ENCODE measurements at places on chromosomes 7 and 10.

DNA sequence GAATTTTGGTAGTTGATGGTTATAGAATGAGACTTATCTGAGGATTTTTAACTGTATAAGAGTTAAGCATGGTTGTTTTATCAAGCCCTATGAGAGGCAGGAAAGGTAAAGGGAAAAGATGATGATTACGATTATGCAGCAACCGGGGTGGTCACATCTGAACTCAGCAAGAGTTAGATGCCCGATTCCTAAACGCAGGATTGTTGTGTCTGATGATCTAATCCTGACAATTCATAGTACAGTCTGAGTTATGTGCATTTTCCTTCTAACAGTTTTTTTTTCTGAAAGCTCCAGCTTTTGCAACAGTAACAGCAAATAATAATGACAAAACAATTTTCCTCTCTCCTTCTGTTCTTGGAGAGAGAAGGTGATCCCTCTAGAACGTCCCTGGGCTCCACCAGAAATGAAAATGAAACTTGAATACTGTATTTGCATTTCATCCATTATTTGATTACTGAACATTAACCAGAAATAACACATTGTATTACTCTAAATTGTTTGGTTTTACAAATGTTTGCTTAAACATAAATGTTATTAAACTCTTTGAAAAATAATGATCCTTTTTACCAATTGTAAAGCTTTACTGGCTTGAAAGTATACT is 176.5 kb upstream of the CCDC6 start:
- no peak for DNase-seq

DNA sequence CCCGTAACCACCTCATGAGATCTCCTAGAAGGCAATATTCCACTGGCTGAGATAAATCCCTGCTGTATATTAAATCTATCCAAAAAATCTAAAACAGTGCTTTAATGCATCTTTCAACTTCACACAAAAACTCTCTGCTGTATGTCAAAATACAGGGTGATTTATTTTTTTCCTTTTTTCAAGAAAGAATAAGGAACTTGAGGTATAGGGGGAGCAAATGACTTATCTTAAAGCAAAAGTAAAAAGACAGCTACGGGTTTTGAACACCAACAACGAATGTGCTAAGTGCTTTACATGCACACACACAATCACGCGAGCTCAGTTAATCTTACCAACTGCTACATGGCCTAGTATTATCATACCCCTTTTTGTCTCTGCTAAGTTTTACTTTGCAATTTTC is 168.9 kb upstream of the PHF14 start:
- DNase-seq, result no peak

DNA sequence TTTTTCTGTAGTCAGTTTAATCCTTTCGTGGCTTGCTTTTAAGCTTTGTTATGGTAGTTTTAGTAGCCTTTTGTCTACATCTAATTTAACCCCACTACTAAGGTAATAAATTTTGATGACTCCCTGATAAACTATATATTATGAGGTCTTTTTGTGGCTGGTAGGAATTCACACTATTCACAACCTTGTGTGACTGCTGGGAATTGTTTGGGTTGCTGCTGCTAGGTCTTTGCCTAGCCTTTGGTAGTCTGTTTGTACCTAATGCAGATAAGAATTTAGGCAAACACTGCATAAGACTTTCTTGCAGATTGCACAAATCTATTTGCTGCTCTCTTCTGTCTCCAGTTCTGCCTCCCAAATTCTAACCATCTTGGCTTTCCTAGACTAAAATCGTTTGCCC is 58.3 kb downstream of the SHOC2 start:
- no peak for DNase-seq

GRCh38 chr7:8605221-8605620 is 171.8 kb downstream of the NXPH1 start:
- DNase-seq, result no peak

- DNase-seq, result no peak
Measured at GRCh38 chr10:29840516-29841276, 205.9 kb upstream of the SVIL start.

GRCh38 chr10:61271127-61271780 is 181.9 kb downstream of the TMEM26 start:
- peak; percentile 41 for DNase-seq

DNA sequence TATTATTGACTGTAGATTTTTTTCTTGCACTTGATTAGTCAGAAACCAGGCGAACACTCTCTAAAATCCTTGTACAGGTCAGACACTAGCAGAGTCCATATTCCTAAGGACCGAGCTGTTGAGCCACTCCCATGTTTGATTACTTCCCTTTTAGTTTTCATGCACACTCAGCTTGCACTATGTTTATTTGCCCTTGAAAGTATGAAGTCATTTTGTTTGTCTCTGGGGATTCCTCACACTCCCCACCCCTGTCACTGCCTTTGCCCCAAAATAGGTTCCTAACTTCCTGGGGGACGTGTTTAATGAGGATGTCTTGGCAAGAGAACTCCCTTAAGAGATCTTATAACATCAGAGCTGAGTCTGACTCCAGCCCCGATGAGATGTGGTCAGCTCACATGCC is 182.1 kb downstream of the EVX1 start:
- DNase-seq, result no peak

DNA sequence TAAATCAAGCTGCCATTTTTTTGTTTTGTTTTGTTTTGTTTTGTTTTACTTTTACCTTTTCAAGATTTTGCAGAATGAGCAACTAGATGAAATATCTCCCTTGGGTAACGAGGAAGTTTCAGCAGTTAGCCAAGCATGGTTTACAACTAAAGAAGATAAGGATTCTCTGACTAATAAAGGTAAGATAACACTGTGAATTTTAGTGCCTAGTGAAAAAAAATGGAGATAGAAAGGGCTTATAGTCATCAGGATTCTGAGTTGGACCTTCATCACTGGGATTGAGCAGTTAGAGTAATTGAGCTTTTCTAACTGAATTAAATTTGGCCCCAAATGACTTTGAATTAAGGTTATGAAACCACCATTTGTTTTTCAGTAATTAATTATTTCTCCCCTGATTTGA is 21.2 kb downstream of the DMTF1 start:
- DNase-seq, result no peak

- peak; percentile 28 for DNase-seq
Measured at GRCh38 chr7:45689011-45689796, 115.0 kb downstream of the ADCY1 start.

- no peak for DNase-seq
Measured at GRCh38 chr10:93154531-93154930, 80.8 kb downstream of the CYP26A1 start.

DNA sequence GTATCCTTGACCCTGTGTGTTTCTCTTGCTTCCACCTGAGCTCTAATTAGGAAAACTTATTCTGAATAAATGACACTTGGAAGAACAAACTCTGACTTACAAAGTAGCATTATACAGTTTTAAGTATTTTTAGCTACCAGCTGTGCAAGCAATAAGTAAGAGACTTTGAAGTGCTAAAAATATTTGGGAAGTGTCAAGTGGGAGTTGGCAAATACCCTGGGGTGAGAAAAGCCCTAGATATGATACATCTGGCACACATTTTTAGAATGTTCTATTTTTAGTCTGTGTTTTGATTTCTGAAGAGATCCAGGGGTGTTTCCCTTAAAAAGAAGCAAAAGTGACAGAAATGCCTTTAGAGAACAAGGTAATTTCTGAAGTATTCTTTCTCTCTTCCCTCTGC is 132.7 kb upstream of the TEX47 start:
- DNase-seq, result no peak

DNA sequence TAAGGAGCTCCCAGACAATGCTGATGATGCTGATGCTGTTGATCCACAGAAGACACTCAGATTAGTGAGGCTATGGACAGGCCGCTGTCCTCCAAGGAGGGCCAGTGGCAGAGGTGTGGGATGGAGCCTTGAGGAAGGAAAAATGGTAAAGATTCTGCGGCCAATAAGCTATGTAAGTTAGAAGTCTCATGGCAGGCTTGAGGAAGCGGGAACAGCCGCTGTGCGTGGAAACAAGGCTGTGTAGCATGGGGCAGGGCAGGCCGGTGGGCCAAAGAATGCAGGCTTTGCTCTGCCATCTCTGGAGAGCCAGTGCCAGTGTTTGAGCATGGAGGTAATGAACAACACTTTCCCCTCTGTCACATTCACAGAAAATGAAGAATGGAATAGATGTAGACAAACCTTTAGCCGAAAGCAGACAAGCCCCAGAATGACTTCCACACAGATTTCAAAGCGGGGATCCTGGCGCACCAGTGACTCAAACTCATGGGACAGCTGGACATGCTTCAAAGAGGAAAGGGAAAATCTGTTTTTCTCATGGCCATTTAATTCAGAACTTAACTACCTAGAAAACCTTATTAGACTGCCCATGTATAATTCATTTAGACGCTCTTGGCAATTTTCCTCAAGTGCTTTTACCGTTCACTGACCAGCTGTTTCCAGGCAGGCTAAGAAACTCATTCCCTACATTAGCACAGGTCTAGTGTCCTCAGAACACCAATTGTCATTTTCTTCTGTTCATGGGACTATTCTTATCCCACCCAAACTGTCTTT is 16.9 kb upstream of the FIGNL1 start:
- DNase-seq, result no peak

DNA sequence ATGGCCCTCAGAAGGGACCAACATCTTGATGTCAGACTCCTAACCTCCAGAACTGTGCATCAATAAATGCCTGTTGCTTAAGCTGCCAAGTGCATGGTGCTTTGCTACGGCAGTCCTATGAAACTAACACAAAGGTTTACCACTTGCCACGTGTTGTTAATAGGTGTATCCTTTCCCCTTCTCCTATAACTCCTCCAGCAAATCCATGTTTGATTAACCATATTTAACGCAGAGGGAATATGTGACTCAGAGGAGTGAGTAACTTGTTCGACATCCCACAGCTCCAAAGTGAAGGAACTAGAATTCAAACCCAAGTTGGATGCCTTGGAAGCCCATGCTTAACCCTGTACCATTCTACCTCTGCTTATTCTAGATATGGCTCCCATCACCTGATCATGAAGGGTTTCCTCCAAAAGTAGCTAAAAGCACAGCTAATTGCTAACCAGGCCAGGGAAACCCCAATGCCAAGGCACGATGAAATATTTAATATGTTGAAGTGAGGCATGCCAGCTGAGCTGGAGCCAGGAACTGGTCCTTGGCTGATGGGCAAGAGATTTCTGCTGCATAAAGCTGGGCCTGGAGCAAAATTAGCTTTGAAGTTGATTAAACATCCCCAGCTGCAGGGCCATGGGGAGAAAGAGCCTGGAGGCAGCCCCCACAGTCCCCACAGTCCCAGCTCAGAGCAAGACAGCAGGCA is 131.9 kb downstream of the C10orf90 start:
- DNase-seq, result no peak

DNA sequence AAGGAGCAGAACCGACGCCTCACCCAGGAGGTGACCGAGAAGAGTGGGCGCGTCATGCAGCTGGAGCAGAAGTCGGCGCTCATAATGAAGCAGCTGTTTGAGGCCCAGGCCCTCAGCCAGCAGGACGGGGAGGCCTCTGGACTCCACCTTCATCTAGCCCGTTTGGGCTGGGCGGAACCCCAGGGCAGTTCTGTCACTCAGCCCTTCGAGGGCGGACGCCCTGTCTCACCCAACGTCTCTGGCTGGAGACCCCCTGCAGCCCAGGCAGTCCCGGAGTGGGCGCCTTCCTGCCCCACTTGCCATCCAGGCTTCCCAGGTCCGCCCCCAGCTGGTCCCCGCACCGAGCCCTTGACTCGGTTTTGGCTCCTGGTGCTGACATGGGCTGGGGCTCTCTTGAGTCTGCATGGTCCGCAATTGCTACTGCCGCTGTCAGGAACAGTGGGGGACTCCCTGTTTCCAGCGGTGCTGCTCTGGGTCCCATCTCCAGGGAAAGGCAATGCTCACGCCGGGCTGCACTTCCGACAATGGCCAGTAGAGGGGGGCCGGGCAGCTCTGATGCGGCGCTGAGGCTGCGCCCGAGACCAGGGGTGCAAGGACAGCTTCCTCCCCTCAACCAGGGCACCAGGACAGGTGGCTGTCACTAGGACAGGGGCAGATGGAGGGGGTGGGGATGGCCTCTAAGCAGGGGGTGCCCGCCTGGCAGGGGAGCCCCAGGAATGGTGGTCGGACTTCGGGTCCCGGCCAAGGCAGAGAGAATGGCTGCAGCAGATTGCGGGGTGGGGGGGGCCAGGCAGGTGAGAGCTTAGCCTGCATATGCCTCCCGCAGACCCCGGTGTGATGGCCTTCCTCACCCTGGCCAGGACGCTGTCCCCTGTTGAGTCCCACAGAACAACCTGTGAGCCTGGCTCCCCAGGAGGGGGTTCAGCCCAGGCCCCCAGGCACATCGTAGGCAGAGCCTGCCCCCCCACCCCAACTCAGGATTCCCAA is 71.2 kb upstream of the KCTD7 start:
- DNase-seq, result no peak

- no peak for DNase-seq
Measured at GRCh38 chr7:66698652-66699205, 41.8 kb upstream of the RABGEF1 start.

GRCh38 chr7:102967798-102968197 is 55.0 kb downstream of the LRRC17 start:
- DNase-seq, result no peak

- DNase-seq, result no peak
Measured at GRCh38 chr7:79749856-79750255, 296.4 kb upstream of the MAGI2 start.

DNA sequence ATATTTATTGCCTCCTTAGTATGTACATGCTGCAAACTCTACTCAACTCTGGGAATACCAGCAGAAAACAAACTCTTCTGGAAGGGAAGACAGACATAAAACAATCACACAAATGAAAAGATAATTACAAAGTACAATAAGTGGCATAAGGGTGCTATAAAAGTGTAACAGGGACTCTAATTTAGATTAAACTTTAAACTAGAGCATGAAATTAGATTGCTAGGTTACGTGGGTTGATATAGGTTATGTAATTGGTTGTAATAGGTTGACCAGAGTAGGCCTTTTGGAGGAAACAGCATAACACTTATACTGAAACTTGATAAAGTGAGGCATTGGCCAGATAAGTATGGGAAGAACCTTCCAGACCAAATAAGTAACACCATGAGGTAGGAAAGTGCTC is 26.2 kb upstream of the DKK1 start:
- no peak for DNase-seq

DNA sequence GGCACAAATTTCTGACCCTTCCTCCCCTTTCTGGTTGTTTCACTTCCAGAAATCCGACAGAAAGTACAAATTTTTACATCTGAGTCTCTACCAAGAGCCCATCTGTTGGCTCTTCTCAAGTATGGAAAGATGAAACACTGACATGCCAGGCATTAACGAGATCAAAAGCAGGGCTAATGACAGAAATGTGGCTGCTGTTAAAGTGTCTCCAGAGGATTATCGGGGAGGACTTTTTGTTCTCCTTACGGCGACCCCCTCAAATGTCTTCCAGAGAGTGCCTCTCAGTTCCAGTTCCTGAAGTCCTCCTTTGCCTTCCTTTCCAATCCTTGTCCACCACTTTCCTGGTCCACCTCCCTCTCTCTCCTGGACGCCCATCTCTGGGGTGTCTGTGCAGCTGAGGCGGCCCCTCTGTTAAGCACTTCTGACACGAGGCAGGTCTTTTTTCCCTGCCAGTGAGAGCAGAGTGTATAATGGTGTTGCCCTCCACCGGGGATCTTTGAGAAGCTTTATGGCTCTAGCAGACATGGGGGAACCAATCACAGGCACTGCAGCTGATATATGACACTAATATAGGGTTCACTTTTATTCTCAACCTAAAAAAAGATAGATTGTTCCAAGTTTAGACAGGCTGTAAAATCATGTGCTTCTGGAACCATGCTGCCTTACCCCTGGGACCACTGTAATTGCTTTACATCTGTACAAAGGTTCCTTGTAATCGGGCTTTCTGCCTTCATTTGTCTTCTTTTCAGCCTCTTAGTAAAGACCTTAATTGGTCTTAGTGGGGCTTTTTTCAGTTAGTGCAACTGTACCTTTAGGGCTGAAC is 757.1 kb downstream of the AUTS2 start:
- no peak for DNase-seq

Measured in BJ (cell line).